AG04450 (cell line): ENCODE measurements at places on chromosomes 6 and 20.

GRCh38 chr6:135310291-135310690 lies 129.2 kb downstream of the MYB start:
- no peak for DNase-seq

DNA sequence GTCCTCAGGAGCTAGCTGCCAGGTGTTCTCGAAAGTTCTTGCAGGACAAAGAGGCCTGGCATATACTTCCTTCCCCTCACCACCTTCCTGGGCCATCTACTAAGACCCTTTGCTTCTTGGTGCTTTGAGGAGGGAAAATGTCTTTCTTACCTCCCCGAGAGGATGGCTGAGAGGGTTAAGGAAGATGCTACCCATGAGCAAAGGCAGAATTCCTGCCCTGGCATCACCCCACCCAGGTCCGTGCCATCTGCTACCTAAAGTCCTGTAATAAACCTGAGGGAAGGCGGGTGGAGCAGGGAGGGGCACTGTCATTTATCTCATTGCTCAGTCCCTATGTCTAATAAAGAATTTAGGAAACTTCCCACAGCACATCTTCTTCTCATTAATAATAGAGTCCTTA lies 16.2 kb downstream of the GFOD1 start:
- DNase-seq: no peak

DNA sequence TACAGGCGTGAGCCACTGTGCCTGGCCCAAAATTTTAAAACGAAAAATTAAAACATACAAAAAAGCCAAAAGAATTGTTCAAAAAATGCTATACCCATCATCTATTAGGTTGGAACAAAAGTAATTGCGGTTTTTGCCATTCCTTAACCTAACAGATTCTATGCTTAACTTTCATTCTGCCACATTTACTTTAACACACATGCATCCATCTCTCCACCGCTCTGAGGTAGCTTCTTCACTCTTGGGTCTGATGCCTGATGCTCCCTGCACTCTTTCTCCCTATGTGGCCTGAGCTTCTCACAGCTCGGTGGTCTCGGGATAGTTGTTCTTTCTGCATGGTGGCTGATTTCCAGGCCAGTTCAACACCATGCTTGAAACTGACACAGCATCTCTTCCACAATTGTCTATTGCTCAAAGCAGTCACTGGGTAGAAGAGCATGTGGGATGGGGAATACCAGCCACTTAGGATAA lies 4.7 kb upstream of the MANBAL start:
- no peak for DNase-seq

DNA sequence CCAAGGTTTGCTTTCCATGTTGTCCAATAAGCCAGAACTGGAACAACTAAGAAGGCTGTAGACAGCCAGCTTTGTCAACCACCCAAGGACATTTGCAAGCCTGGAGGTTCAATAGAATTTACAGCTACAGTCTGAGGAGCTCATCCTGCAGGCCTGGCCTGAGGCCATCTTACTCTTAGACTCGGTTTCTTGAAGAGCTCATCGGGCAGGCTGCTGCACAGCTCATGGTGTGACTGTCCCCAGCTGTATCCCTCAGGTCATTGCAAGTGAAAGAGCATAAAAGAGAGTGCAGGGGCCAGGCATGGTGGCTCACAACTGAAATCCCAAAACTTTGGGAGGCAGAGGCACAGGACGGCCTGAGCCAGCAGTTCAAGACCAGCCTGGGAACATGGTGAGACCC lies 96.9 kb upstream of the FOXQ1 start:
- no peak for DNase-seq

DNA sequence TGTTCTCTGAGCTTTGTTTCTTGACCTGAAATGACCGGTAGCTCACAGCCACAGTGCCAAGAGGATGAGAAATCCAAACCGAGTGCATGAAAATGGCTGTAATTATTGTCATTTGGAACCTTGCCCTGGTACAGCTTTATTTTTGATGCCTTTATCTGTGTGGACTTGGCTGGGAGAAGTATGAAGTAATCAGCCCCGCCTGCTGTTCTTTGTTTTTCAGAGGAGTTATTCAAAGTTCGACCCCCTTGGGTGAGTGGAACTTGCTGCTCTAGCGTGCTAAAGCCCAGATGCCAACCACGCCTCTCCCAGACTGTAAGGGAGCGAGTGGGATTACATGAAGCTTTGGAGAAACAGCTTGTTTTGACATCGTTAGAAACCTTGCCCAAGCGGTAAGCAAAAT lies 48.3 kb downstream of the ECT2L start:
- DNase-seq: peak; percentile 1

DNA sequence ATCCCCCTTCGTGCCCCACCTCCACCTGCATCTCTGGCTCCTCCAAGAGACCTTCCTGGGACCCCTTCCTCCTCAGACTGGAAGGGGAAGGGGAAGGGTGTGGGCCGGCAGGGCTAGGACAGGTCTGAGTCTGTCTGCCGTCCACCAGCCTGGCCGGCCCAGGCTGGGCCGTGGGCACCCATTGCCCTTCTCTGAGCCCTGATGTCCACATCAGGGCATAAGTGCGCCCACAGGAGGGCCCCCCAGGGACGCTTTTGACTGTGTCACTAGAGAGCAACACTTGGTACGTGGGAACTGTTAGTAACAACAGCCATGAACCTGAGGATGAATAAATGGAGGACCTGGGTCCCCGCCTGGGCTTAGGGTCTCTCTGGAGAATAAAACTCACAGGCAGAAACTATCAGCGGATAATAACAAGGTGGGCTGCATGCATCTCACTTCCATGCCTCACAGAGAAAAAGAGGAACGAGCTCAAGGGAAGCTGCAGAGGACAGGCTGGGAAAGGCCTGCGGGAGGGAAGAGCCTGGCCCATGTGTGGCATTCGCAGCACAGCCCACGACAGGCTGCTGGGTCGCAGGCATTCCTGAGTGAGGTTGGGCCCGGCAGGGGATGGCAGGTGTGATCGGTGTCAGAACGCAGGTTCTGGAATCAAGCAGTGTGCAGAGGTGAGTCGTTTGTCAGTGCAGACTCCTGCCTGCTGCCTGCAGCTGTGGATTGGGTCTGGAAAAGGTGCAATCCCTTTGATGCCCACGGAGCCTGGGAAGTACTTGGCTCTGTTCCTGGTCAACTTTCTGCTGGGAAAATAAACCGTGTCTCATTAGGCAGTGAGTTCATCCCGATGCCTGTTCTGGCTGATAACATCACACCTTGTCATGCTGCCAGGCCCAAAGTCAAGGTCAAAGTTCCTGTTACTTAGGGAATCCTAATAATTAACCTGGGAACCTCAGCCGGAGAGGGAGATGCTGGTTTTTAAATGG lies 60.9 kb downstream of the BCAS4 start:
- no peak for DNase-seq

DNA sequence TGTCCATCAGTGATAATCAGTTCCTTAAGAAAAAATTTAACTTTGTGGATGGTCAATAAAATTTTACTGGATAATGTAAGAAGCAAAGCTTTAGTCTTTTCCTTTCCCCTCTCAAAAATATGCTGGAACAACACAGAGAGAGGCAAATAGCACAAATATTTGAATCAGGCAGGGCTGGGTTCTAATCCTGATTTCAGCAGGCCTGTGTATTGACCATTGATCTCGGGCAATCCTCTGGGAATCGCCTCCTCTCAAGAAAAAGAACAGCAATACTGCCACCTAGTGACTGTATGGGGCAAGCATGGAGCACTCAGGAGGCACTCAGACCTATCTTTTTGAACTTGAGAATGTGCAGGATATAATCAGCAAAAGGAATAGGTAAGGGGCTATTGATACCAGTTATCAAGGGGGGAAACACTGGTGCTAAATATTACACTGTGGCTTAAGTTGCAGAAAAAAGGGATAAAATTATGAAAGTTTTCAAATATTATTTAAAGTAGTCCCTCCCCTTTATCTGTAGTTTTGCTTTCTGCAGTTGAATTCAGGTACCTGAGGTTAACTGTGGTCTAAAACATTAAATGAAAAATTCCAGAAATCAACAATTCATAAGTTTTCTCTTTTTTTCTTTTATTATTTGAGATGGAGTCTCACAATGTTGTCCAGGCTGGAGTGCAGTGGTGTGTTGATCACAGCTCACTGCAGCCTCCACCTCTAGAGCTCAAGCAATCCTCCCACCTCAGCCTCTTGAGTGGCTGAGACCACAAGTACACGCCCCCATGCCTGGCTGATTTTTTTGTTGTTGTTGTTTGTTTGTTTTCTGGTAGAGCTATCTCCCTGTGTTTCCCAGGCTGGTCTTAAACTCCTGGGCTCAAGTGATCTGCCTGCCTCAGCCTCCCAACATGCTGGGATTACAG lies 91.8 kb upstream of the NHSL1 start:
- peak; percentile 50 for DNase-seq

DNA sequence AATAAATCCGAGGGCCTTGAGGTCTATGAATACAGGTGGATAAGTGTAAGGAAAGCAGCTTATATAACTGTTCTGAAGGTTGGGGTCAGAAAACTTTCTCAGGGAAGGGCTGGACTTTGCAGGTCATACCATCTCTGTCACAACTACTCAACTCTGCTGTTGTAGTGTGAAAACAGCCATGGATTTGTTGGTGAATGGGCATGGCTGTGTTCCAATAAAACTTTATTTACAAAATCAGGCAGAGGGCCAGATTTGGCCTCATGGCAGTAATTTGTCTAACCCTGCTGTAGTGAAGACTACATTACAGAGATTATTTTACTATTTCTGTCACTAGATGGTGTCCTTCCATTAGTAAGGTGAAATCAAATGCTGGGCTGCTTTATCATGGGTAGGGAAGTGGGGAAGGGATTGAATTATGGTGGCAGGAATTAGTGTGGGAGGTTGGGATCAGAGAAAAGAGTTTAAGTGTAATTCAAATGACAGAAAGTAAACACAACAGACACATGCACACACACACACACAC lies 409.6 kb upstream of the CHD6 start:
- DNase-seq: no peak

- DNase-seq: no peak
Measured at GRCh38 chr6:135906972-135907465, 55.5 kb downstream of the PDE7B start.

- DNase-seq: no peak
Measured at GRCh38 chr20:13338097-13338661, 117.1 kb downstream of the ISM1 start.

GRCh38 chr20:16848061-16848460 lies 99.9 kb downstream of the OTOR start:
- DNase-seq: no peak

DNA sequence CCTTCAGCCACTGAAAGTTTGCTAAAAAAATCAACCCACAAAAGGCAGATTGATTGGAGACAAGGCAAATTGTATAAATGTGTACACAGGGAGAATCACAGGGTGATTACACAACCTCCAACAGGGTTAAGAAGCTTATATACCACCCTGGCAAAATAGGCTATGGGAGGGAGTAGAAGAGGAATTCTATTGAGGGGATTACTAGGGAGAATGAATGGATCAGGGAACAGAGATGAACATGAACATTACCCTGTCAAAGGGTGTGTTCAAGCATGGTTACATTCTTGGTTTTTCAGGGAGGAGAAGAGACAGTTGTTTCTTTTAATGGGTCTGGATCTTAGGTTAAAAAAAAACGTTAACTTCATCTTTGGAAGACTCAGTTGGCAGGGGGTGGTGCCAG lies 5.1 kb upstream of the MRS2 start:
- no peak for DNase-seq

- DNase-seq: no peak
Measured at GRCh38 chr20:9981829-9982228, 53.0 kb upstream of the ANKEF1 start.
